KBM-7 (cell line): ENCODE measurements at places on chromosomes 4 and X.

DNA sequence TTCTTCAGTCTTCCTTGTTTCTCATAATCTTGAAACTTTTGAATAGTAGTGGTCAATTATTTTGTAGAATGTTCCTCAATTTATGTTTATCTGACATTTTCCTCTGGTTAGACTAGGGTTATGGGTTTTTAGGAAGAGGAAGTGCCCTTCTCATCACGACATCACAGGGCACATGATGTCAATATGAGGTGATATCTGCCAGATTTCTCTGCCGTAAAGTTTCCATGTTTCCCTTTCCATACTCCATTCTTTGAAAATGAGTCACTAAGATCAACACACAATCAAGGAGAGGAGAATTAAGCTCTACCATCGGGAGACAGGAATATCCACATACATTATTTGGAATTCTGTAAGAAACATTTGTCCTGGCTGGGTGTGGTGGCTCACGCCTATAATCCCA lies 28.4 kb downstream of the RP2 start:
- peak; percentile 66 for DNase-seq

- no peak for DNase-seq
Measured at GRCh38 chr4:173526724-173527102, 3.3 kb downstream of the HAND2 start.

DNA sequence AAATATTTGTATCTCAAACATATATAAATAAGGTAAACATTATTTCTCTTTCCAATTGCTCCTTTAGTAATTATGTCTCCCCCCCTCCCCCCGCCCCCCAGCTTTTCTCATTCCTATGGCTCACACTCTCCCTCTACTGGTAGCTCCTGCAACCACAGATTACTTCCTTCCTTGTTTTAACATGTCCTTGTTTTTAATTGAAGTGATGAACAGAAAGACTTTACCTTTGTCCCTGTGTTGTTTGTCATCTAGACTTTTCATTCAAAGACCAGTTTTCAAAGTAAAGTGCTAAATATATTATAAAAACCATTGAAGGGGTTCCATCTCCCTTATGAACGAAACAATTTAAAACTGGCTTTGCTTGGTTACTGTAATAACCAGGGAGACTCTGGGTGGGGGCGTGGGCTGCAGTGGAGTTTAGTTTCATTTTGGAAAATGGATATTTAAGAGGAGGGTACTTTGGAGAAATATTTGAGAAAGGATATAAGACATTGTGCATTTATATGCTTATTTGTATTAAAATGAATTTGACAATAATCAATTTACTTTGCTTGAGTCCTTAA lies 352.9 kb downstream of the RAPGEF2 start:
- peak; percentile 63 for DNase-seq

- no peak for DNase-seq
Measured at GRCh38 chr4:134382478-134383227, 181.1 kb upstream of the PABPC4L start.

DNA sequence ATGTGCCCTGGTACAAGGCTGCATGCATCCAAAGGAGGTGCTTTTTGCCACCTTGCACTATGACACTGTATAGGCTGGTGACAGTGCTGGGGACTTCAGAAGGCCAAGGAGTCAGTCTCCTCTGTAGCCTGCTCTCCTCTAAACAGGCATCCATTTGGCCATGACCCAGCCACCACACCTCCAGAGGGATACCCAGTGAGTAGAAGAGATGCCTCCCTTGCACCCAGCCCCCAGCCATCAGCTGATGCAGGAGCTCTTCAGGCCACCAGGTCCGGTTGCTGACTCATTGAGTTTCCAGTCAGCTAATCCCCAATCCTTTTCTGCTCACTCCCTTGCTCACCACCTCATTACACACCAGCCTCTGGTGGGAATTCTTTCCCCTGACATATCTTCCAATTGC lies 99.8 kb downstream of the PJA1 start:
- no peak for DNase-seq

DNA sequence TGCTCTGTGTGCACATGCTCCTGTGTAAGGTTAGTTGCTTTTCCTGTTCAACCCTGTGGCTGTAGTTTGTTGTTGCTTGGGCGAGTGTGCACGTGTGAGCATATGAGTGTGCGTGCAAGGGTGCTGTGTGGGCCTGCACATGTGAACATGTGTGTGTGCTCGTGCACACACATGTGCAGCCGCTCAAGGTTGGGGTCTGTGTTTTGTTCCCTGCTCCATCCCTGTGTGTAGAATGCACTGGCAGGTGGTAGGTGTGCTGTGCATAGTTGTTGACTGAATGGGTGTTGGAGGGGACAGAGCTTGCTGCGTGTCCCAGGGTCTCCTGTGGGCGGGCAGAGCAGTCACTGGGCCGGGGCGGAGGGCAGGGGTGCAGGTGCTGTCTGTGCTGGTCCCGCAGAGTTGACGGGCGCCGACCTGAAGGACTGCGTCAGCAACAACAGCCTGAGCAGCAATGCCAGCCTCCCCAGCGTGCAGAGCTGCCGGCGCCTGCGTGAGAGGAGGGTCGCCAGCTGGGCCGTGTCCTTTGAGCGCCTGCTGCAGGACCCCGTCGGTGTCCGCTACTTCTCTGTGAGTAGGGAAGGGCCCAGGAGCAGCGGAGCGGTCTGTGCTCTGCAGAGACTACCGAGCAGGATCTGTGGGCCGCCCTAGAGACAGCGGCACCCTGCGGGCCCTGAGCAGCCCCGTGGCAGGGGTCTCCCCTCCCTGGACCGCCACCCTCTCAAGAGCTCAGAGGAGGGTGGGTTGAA lies 27.9 kb upstream of the HGFAC start:
- no peak for DNase-seq

- peak; percentile 85 for DNase-seq
Measured at GRCh38 chr4:159042097-159042605, 60.7 kb upstream of the RAPGEF2 start.

GRCh38 chrX:63746715-63747114 lies 38.3 kb downstream of the ARHGEF9 start:
- DNase-seq: peak; percentile 14

GRCh38 chrX:34631479-34632220 lies 25.4 kb downstream of the TMEM47 start:
- no peak for DNase-seq

- no peak for DNase-seq
Measured at GRCh38 chrX:67104982-67105757, 438.7 kb upstream of the AR start.

DNA sequence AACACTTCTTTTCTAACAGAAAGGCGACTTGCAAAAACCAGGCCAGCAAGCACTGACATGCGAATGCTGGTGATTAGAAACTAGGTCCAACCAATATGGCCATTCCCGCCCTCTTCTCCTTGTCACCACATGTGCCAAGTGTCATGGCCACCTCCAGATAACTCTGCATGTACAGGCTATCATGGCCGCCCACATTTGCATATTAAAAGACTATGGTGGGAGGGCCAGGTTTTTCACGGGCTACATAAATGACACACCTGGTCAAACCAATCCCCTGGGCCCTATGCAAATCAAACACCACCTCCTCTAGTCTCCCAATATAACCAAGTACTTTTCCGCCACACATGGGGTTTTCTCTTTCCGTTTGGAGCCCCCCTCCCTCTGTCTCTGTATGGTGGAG lies 40.1 kb downstream of the NUDT11 start:
- no peak for DNase-seq

GRCh38 chr4:123444290-123444731 lies 47.7 kb downstream of the SPRY1 start:
- DNase-seq: peak; percentile 93

DNA sequence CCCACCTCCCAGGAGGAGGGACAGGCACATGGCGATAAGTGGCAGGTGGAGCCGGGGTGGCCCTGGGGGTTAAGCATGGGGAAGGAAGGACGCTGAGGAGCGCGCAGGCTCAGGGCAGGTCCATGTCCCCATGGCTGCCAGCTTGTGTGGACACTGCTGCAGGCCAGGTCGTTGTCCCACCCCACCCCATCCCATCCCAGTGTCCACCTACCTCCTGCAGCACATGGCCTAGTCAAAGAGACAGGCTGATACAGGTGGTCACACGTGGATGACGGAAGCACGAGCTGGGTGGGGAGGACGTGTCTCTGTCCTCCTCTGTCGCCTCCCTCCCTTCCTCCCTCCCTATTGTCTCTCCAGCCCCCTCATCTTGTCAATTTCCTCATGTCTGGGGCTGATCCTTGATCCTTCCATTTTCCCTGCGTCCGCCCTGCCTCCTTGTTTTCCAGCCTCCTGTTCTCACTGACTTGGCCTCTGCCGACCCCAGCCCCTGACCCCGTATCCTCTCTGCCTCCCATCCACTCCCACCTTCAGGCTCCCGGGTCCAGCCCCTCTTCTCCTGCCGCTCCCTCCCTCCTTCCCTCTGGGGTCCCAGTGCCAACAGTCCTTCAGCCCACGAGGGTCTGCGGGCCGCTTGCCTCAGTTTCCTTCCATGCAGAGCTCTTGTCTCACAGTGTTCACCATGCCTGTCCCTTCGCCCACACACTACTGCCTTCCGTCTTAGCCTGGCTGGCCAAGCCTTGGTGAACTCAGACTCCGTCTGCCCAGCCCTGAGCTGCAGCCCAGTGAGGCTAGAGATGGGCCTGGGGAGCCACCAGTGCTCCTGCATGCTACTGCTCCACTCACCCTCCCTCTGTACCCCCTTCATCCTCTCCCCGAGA lies 15.5 kb upstream of the ADD1 start:
- DNase-seq: no peak

DNA sequence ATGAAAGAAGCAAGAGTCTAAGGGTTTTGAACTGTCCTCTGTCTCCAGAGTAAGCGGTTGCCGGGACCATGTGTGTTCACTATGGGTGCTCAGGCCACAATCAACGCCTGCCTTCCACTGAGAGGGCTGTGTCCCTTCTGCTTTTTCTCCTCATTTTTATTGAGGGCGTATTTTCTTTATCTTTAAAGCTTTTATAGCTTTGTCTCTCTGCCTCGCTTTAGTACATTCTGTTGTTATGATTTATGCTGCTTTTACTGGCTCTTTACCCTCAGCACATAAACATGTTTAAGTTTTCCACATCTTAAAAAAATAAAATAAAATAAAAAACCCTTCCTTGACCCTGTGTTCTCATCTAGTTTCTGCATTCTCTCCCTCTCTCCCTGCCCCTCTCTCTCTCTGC lies 42.4 kb upstream of the ATP6AP2 start:
- DNase-seq: no peak

- DNase-seq: no peak
Measured at GRCh38 chr4:151035911-151036310, 20.8 kb upstream of the LRBA start.

- no peak for DNase-seq
Measured at GRCh38 chr4:94370533-94371254, 28.1 kb upstream of the HPGDS start.

DNA sequence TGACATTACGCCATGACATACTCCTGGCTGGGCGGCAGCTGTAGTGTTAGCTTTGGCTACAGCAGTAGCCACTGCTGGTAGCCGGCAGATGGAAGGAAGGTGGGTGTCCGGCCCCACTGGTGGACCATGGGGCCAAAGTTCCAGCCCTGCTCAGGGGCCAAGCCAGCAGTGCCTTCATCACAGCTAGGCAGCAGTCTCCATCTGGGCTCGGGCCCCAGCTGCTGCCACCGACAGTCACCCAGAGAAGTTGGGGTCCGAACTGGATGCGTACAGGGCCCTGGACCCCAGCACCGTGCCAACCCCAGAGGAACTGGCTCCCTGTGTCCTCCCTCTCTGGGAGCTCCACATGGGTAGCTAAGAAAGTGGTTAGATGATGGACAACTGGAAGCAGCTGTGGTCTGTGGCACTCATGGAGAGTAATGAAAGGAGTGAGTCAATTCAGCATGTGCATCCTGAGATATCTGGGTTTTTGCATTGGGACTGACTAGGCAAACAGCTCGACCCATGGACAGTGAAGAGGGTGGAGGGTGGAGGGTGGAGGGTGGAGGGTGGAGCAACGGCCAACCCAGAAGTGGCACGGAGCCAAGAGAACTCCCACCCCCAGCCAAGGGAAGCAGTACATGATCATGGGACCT lies 366.6 kb upstream of the GRIA3 start:
- no peak for DNase-seq

- no peak for DNase-seq
Measured at GRCh38 chr4:76381986-76382385, 39.0 kb downstream of the CCDC158 start.

GRCh38 chr4:2390784-2391421 lies 27.5 kb downstream of the ZFYVE28 start:
- DNase-seq: peak; percentile 35

- DNase-seq: peak; percentile 62
Measured at GRCh38 chrX:41781500-41781899, 57.5 kb downstream of the GPR82 start.

DNA sequence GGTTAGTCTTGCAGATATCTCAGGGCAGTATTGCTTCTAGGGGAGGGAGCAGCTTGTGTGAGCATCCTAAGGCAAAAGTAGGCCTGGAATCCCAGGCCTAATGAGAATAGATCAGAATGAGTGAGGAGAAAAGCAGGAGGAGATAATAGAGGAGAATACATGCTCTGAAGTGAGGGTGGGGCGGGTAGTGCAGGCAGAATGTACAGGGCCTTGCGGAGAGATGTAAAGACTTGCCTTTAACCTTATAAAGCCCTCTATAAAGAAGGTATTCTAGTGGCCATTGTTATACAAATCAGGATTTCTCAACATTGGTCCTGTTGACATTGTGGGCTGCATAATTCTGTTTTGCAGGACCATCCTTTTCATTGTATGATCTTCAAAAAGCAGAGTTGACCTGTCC lies 855.3 kb downstream of the PCDH7 start:
- no peak for DNase-seq

DNA sequence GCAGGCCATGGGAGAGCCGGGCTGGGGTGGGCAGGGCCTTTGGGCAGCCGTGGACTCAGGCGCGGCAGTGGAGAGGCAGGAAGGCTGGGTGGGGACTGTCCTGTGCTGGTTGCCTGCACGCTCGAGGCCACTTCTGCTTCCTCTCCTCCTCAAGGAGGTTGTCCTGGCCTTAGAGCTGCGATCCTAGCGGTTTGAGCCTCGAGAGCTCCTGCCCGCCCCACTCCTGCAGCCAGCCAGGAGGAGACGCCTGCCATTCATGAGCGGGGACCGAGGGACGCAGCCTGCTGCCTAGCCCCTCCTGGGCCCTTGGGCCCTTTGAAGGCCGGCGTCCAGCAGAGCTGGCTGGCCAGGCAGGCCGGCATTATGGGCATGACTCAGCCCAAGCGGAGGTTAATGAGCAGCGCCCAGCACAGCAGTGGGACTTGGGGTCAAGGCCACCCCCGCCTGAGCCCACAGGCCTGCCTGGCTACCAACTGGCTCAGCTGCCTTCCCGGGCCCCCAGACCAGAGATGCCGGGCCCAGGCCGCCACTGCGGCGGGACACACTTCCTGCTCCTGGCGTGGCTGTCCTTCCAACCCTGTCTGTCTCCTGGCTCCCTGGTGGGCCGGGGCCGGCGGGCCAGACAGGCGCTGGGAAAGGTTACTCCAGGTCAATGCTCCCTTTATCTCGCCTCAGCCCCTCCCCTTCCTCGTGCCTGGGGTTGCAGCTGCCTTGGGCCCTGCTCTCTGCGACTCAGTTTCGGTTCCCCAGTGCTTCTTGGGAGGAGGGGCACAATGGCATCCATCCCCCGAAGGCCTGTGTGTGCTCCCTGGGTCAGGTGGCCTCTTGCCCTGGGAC lies 1.8 kb downstream of the ABCD1 start:
- DNase-seq: peak; percentile 86

DNA sequence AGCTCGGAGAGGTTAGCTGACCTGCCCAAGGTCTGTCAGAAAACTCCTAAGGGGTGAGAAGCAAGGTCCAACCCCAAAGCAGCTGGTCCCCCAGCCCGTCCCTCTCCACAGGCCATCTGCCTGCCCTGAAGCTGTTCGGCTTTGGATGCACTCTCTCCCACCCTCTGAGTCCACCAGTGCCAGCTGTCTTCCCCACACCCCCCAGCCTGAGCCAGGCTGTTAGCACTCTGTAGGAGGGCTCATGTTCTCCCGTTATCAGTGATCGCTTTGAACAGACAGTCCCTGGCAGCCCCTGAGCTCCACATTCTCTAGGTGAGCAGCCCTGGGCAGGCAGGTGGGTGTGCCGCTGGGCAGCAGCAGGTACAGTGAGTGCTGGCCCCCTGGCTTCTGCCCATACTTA lies 16.0 kb downstream of the ZNF185 start:
- DNase-seq: no peak
